ENCODE measurements at places on chromosomes 13 and 19. TPM values are rescaled to one million over a fixed set of nuclear protein-coding genes. Genes with fewer than 3 reads are reported as not detected.

The SMAD9 gene
- polyA plus RNA-seq = 7.1 TPM

The PGLYRP2 gene
- not detected for polyA plus RNA-seq

The KCNRG gene
- polyA plus RNA-seq = 0.36 TPM

The URAD gene
- polyA plus RNA-seq = 59.8 TPM

The MAG gene
- not detected for polyA plus RNA-seq

The RGCC gene
- polyA plus RNA-seq = 10.8 TPM

The RASAL3 gene
- 3.4 TPM for polyA plus RNA-seq

The OR7D2 gene
- polyA plus RNA-seq = not detected

The ZNF530 gene
- 0.89 TPM for polyA plus RNA-seq

The NCAN gene
- polyA plus RNA-seq = 0.16 TPM

The FCAR gene
- polyA plus RNA-seq = 0.06 TPM

The IZUMO1 gene
- not detected for polyA plus RNA-seq

The CD70 gene
- 0.15 TPM for polyA plus RNA-seq

The SLC5A5 gene
- 0.01 TPM for polyA plus RNA-seq

The ZNF616 gene
- 11.6 TPM for polyA plus RNA-seq

The BRSK1 gene
- polyA plus RNA-seq = 2.7 TPM

The CATSPERD gene
- polyA plus RNA-seq = not detected
